ENCODE measurements at places on chromosomes 13 and 19.

DNA sequence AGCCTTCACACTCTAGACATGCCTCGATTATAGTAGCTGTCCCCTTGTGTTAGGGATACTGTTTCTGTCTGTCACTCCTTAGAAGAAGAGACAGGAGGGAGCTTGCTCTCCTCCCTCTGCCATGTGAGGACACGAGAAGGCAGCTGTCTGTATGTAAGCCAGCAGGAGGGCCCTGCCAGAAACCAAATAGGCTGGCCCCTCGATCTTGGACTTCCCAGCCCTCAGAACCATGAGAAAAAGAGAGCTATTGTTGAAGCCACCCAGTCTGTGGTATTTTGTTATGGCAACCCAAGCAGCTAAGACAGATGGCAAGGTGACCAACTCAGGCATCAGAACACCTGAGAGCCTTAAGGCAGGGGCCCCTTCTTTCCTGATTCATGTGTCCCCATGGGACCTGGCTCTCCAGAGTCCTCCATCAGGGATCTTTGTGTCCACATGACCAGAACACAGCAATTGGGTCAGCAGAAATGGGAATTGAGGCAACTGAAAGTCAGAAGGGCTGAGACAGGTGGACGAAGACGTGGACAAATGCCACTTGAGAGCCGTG lies 65.6 kb upstream of the NPAS1 start:
- no peak for DNase-seq

DNA sequence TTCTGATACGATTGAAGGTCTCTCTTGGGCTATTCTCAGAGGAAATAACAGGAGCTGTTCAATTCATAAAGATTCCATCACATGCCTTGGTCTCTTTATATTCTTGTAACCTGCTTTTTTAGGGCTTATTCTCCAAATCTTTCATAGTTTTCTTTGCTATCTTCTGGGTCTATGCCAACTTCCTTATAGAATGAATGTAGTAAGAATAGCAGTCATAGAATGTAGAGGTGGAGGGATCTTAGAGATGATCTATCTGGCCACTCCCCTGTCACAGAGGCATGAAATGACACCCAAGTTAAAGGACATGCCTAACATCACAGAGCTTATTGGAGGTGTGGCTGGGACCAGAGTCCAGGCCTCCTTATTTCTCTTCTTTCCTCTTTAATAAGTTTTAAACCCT lies 13.2 kb downstream of the LCP1 start:
- no peak for DNase-seq

GRCh38 chr19:31269425-31270127 lies 79.7 kb downstream of the TSHZ3 start:
- DNase-seq, result no peak

DNA sequence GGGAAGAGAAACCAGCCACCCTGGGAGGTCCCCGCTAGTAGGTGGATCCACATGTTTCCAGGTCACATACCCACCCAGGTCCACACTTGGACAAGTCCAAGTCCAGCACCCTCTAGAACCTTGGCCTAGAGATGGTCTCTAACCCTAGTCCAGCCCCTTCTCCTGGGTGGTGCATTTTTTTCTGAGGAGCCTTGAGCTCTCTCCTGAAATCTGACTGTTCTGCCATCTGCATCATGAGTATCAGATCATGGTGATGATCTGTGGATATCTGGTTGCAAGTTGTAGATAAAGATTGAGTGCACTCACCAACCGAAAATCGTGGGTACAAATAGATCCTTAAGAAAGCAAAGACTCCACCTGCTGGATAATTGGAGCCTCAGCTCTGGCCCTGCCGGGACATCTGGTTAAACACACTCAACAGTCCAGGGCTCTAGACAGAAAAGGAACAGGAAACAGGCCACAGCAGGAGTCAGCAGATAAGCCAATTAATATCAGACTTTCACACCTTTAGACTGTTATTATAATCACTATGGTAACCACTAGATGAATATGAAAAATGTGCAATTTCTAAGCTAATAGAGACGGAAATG lies 41.1 kb downstream of the GPR12 start:
- DNase-seq, result no peak

- no peak for DNase-seq
Observed at GRCh38 chr13:30739761-30740642, 4.7 kb downstream of the ALOX5AP start.

GRCh38 chr13:45696610-45697226 lies 5.4 kb upstream of the CBY2 start:
- DNase-seq, result no peak

GRCh38 chr19:31594701-31595100 lies 245.5 kb upstream of the TSHZ3 start:
- DNase-seq, result no peak

GRCh38 chr19:14661372-14661924 lies 13.2 kb downstream of the ADGRE3 start:
- DNase-seq, result no peak

DNA sequence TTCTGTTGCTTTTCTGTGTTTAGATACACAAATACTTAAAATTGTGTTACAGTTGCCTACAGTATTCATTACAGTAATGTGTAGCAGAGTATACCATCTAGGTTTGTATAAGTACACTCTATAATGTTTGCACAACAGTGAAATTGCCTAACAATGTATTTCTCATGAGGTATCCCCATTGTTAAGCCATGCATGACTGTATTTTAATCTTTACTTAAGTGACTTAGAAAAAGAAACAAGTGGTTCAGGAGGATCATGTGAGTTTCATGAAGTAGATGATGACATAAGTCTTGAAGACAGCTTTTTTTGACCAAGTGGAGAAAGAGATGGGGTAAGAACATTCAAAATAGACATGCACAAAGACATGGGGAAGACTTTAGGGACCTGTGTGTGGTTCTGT lies 8.4 kb upstream of the KCTD4 start:
- no peak for DNase-seq

DNA sequence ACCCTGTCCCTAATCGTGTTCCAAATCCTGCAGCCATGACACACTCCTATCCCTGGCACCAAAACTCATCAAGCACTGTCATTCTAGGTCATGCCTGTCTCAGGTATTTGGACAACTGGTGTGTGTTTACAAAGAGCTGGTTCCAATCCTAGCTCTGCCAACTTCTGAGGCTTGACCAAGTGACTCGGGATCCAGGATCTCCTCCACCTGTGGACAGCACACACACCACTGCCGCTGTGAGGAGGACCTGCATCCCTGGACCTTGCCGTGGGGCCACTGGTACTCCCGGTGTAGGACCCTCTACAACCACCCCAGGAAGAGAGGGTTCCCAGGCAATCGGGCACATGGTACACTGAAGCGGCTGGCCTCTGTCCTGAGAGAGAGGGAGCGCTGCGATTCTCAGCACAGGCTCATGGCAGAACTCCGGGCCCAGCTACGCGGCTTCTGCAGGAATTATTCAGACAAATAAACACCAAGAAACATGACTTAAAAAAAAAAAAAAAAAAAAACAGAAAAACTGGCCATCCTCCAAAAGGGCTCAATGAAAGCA lies 20.4 kb downstream of the MLLT1 start:
- no peak for DNase-seq

- DNase-seq, result no peak
Observed at GRCh38 chr13:23739596-23739995, 149.6 kb downstream of the MIPEP start.

DNA sequence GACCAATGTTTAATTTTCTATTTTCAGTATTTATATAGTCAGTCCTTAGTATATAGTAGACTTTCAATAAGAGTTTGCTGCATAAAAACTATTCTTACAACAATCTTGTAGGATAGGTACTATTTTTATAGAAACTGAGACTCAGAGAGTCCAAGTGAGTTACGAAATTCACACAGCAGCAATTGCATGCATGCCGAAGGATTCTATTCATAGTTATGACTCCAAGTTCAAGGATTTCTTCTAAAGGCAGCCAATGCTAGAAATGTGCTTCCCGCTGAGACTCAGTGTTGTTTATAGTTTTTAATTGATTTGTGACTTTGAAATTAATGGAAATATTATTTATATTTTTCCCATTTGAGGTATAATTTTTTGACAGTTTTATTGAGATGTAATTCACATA lies 62.7 kb upstream of the CSNK1A1L start:
- DNase-seq, result no peak

DNA sequence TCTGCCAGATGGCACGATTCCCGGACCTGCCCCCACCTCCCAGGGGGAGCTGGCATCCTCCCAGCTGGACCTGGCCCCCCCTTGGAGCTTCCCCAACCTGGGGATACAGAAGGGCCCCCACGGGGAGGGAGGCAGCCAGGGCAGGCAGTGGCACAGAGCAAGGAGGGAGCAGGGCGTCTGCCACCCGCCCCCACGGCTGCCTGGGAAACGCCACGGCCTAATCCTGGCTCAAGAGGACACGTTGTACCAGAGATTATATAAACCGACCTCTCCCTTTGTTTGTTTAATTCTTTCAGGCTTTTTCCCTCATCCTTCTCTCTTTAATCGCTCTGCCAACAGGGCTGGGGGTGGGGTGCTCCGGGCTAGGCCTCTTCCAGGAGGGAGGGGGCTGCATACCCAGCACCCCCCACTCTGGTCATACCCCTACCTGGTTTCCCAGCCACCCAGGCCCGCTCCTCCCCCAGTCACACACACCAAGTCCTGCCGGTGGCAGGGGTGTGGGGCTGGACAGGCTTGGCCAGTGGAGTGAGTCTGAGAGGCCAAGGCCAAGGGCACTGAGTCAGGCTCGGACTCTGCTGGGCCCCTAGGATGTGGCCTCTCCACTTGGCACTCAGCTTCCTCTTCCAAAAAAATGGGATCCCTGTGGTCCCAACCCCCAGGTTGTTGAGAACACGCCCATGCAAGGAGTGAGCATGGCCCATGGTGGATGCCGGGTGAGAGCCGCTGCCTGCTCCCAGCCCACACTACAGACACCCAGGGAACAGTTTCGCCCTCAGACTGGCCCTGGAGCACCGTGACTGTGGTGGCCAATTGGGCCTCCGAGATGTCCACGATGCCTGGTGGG lies 29.5 kb upstream of the NFIC start:
- DNase-seq, result peak; percentile 82

DNA sequence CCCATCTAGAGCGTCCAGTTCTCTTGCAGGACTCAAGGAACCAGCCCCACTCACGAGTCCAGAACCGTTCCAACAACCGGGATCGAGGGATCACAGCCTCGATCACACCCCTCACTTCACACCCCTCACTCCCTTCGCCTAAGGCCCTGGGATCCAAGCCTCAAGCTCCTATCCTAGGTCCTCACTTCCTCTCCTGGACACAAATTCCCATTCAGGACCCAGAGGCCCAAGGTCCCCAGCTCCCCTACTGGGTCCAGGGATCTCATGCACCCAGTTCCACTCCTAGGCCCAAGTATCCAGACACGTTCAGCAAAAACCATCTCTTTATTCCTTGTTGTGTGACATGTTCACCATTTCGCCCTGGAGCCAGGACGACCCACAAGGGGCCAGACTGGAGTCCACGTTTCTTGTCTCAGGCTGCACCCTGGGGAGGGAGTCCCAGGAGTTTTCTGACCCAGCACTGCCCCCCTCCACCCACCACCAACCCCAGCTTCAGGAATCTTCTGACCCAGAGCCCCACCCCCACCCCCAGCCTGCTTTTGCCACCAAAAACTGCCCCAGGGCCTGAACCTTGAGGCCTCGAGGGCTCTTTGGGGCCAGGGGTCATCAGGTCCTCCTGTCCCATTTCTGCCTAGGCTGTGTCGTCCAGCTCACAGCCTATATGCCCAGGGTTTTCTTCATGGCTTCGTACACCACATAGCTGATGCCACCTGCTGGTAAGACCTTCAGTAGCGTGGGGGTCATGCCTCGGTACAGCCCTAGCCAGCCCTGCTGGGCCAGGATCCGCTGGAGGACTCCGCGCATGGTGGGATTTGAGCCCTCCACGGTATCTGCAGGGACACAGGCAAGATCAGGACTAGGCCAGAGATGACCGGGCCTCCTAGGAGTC lies 1.4 kb upstream of the KHSRP start:
- no peak for DNase-seq

DNA sequence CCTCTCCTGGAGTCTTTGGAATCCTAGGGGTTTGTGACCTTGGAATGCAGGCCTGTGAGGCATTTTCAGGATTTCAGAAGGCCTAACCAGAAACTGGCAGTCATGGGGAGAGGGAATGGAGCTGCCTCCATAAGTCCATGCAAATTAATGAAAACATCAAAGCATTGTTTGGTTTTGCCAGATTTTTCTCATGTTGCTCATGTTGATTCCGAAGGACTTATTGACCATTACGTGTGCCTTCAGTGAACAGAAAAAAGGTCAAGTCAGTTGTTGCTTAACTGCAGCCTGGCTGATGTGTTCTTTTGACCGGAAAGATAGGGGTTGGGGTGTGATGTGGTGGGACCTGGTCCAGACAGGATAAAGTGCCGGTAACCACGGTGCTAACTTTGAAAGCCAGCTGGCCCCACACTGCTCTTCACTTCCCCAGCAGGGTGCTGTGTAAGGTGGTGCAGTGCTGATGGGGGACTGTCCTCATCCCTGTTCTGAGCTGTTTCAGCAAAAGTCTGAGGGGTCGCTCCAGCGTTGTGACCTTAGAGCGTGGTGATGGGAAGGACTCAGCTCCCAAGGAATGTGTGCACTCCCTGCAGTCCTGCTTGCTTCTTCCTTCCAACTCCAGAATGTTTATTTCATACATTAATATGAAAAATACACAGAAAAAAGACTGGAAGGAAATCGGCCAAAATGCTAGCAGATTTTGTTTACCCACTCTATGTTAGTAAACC lies 3.5 kb downstream of the RNF113B start:
- no peak for DNase-seq

DNA sequence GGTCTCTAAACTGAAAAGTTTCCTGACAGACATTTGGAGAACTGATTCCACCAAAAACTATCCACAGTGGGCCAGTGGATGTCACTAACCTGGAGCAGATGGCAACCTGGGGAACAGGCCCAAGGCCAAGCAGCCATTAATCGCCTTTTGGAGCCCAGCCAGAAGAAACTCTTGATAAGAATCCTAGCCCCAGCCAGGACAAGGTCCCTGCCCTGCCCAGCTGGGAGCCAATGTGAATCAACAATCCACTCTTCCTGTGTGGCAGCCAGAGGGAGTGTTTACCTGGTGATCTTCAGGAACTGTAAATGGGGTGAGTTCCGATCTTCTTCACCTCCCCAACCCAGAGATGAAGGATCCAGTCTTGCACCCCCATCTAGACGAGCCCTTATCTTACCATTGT lies 14.5 kb upstream of the IGSF23 start:
- peak; percentile 93 for DNase-seq

DNA sequence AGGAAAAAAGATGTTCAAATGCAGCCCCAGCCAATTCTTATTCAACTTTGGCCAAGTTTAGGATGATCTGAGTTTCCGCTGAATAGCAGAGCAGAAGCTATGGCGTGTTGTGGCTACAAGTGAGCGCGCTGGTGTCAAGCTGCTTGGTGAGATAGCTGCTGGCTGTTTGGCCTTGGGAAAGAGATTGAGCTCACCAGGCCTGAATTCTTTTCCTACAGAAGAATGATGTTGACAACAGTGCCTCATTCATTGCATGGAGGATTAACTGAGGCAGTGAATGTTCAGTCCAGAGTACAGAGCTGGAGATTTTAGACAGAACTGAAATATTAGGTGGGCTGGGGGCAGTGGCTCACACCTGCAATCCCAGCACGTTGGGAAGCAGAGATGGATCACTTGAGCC lies 31.5 kb upstream of the MAP3K10 start:
- DNase-seq, result no peak

- no peak for DNase-seq
Observed at GRCh38 chr19:38004186-38004520, 97.1 kb downstream of the SIPA1L3 start.
